Activated CD4-positive, alpha-beta T cell treated with anti-CD3 and anti-CD28 coated beads for 4 hours (primary cell): ENCODE measurements at places on chromosomes 13 and 19.

GRCh38 chr19:33247441-33247819, 21.8 kb upstream of the SLC7A10 start:
- DNase-seq: no peak

DNA sequence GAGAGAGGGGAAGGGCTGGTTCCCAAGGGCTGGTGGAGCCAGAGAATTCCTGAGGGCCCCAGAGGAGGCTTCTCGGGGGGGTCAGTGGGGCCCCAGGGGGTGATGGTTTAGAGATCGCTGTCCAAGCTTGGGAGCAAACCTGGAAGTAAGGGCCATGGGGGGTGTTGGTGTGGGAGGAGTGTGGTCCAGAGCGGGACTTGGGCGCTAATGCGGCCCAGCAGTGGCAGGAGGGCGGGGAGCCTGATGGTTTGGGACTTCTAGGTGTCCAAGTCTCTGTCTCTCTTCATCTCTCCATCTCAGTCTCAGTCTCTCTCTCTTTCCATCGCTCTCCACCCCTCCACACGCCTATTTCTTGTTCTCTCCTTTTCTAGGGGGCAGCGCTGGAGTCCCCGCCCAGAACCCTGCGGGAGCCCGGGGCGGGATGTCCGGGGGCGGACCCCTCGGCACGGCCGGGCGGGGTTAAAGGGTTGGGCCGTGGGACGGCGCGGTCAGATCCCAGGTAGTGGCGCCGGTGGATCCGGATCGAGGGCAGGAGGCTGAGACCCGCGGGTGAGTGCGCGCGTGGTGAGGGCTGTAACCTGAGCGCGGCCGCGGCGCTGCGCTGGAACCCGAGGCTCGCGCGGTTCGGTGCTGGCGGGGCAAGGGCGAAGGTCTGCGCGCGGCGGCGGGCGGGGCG, at the start of gene CYP4F22:
Gene CYP4F22, plus strand, starts transcription at position 491 of the 676 bp plus-strand sequence. CDS start 16,812 bp downstream, outside the sequence.
- DNase-seq: no peak

DNA sequence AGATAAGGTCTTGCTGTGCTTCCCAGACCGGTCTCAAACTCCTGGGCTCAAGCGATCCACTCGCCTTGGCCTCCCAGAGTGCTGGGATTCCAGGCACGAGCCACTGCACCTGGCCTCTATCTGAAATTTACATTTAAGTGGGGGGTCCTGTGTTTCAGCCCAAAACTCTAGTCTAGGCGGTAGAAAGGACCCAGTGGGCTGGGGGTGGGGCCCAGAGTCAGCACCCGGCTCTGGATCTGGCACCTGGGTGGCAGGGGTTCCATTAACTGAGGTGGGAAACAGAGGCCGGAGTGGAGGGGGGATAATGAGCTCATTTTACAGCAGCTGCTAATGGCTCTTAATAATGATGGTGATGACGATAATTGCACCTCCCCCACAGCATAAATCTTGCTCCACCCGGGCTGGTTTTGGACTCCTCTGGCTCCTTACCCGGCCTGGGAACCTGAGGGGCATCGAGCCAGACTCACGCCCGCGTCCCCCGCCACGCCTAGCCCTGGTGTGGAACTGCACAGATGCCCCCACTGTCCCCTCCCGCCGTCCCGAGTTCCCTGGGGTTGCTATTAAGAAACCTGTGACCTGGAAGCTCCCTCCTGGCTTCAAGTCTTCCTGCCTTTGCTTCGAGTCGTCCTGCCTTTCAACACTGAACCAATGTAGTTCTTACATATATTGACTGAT, 17.8 kb upstream of the KLF2 start:
- DNase-seq: no peak

- DNase-seq: no peak
Measured at GRCh38 chr13:38947054-38947453, 43.6 kb downstream of the STOML3 start.

DNA sequence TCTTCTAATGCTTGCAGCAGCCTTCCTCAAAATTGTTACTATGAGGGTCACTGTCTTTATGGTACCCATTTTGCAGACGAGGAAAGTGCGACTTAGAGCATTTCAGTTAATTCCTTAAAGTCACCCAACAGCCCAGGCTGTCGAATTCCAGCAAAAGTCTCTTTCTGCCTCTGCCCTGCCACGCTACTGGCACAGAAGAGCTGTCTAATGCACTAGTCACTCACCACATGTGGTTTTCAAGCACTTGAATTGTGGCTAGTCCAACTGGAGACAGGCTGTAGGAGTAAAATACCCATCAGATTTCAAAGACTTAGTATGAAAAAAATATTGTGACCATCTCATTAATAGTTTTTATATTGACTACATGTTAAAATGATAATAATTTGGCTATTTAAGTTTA, 1.7 kb downstream of the FPR1 start:
- no peak for DNase-seq

DNA sequence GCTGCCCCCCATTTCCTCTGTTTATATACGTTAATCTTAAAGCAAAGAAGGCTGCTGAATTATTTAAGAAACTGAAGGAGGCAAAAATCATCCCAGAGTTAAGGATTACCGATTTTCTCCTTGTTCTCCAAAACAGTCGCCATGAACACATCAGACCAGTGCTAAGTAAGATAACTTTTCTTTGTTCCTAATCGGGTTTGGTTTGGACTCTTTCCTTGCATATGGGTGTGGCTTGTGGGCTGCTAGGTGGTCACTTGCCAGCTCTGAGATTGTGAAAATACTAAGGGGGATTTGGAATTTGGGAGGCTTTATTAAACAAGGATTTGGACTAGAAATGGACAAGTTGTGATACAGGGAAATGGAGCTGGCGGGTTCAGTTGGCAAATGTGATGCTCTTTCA, 212.1 kb downstream of the OXGR1 start:
- DNase-seq: no peak

- no peak for DNase-seq
Measured at GRCh38 chr19:30890033-30890432, 459.2 kb downstream of the TSHZ3 start.

DNA sequence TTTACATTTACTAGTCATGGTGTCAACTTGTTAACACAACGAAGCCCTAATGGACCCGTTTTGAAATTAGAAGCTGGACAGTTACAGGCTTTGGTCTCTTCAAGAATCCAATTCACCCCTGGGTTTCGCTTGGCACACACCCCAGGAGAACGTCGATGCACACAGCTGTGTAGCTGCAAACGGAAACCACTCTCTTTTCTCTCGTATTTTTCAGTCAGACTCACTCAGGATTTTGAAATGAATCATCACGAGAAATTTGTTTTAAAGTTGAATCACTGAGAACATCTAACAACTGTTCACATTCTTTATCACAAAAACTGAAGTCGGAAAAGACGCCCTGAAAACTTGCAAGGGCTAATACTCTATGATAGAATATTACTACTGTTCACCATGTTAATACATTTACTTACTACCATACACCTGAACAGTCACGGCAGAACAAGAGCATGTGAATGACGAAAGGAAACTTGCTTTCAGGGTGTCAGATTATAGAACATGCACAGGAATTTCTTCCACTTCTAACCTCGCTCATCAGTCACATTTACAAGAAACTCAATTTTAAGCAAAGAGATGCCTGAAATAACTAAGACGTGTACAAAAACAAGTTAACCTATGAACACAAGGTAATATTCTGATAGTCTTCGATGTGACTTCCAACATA, 4.7 kb downstream of the PNMA8A start:
- DNase-seq: no peak

GRCh38 chr13:90315061-90315460, 1032.4 kb upstream of the MIR17HG start:
- no peak for DNase-seq
